Activated CD8-positive, alpha-beta memory T cell treated with anti-CD3 and anti-CD28 coated beads for 1 hour (primary cell): ENCODE measurements at places on chromosomes 3 and 15.

- DNase-seq: no peak
Measured at GRCh38 chr3:151568184-151568583, 107.3 kb upstream of the IGSF10 start.

DNA sequence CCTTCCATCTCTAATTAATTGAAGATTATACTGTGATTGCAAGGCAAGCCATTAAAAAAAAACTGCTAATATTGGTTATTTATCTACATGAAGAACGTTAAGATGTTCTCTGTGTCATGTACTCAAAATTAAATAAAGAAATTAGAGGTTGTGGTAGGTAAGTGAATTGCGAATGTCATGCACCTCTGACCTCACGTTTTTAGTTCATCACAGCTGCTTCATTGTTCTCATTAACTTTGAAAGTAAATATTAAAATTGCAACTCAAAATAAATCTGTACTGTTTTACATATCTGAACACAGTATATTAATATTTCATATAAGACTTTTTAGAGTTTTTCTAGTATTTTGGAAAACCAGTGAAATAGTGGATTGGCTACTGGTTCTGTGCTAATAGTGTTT is 94.0 kb downstream of the KLHL25 start:
- DNase-seq: no peak

GRCh38 chr3:23877329-23877980 is 39.3 kb downstream of the NKIRAS1 start:
- DNase-seq: no peak

GRCh38 chr3:37154668-37155314 is 19.6 kb downstream of the LRRFIP2 start:
- no peak for DNase-seq

GRCh38 chr3:17339132-17339575 is 403.3 kb downstream of the TBC1D5 start:
- no peak for DNase-seq

DNA sequence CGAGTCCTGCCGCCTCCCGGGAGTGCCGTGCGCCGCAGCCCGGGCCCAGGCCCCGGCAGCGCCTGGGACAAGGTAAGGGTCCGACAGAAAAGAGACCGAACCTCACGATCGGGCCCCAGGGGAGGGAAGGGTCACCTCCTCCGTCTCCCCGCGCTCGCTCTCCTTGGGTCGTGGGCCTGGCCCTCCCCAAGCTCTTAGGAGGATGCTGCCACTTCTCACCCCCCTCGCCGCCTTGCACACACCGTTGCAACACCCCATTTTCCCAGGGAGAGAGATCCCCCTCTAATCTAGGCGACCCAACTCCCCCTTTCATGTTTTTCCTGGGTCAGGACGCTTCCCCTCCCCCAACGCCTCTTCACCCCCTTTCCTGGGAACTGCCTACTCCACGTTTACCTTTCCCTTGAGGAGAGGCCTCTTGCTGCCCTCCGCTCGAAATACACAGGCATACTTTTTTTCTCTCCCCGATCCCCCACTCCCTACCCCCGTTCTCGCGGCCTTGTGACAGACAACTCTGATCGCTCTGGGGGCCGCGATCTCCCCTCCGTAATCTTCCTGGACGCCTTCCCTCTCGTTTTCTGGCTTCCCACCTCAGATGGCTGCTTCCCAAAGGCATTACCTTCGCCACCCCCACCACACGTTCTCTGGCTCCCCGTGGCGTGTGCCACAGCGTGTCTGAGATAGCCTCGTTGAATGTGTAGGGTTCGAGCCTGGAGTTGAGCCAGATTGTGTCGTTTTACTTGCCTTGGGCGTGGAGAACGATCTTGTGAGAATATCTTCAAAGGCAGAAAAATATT is 688 bp downstream of the SETD5 start:
- DNase-seq: no peak

- DNase-seq: no peak
Measured at GRCh38 chr3:6644070-6644929, 216.6 kb upstream of the GRM7 start.

DNA sequence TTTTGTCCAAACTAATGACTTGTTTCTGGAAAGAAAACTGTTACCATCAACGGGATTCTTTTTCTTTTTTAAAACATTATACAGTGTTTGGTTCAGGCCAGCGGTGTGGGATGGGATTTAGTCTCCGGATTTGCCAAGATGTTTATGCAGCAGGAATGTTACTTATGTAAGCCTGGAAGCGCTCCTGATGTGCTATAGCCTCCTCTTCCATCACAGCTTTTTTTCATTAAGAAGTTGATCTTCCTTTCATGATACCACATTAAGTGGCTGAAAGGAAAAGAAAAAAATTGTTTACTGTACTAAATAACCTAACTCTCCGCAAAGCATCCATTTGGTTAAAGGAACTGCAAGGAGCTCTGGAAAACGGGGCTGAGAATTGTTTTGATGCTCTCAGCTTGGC is 120.5 kb upstream of the ALDH1A3 start:
- no peak for DNase-seq
